ENCODE measurements at places on chromosomes 3 and 15.

GRCh38 chr3:43024181-43024885 lies 45.2 kb downstream of the GASK1A start:
- no peak for DNase-seq

DNA sequence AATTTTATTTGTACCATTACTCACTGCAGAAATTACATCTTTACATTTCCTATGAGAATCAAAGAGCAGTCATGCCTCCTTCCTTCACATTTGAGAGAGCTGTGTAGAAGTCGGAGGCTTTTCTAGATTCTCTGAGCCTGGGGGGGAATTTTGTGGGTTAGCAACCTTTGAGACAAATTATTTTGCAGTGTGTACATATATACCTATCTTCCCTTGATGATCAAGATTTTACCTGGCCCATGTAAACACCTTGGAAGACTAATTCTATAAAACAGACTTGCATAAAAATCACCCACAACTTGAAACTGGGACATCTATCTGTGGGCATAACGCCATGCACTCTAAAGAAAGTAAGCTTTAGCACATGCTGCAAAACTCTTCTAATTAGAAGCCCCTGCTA lies 491.5 kb upstream of the MDFIC2 start:
- no peak for DNase-seq

GRCh38 chr15:47727676-47728075 lies 10.4 kb downstream of the SEMA6D start:
- DNase-seq = no peak

DNA sequence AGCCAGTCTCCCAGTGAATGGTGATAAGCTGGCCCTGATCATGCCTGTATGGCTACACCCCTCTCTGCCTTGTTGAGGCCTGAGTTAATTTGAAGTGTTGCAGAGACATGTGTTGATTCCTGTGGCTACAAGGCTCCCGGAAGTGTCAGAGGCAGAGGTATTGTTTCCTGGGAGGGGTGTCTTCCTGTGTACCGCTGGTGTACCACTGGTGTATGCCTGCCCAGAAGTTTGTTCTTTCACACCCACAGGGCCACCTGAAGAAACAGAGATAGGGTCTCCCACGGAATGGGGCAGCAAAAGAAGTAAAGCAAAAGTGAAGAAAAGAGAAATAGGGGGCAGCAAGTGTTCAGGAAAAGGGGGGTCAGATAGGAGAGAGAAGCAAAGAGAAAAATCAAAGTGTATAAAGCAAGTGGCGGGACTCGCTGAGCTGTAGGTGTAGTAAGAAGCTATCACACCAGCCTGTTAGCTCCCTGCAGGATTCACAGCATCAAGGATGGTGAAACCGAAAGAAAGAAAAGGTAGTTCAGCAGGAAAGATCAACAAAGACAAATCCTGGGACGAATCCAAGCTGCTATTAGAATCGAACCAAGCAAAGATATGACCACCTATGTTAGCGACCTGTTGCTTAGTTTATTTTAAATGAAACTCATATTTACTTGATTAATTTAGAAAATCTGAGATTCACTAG lies 36.6 kb upstream of the CD47 start:
- no peak for DNase-seq

DNA sequence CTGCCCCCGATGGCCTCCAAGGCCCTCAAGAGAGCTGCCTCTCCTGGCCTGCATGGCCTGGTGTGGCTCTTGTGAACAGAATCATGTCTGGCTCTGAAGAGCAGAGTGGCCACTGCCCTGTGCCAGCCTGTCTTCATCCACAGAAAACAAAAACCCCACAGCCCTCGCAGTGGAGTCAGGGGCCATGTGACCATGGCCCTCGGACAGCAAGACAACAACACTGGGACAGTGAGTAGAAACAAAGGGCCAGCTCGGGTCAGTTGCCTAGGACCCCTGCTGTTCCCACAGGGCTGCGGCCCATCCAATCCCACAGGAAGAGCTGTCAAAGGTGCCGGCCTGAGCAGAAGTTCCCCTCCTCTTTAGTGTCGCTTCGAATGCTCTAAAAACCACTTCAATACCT lies 72.5 kb downstream of the UMPS start:
- DNase-seq = no peak

DNA sequence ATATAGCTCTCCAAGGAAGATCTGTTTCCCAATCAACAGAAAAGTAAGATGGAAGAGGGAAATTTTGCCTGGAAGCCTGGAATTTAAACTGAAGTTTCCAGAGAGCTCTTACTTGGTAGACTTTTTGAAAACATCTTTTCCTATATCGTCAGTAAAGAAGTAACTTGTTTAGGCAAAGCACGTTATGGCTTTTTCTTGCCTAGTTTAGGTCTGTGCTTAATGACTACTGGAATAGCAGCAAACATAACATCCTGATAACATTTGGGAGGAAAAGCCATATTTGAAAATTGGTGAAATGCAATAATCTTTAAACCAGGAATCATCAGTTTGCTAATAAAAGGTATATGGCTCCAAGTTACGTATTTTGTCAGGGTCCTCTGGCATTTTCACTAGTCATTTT lies 160.4 kb upstream of the CGNL1 start:
- no peak for DNase-seq

DNA sequence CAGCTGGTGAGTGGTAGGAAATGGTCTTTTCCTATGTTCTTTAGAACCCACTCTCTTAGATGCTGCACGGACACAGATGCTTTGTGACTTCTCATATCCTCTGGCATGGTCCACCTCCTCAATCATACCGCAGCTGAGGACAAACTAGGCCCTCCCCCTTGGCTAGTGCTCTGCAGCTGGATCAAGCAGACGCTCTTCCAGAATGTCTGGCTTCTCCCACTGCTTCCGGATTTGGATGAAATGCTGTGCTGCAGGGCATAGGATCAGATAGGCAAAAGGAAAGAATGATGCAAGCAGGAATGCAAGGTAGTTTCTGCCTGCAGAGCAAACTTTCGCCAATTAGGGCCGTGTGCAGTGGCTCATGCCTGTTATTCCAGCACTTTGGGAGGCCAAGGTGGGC lies 75.7 kb upstream of the SLC4A7 start:
- DNase-seq = peak; percentile 12

- DNase-seq = no peak
Measured at GRCh38 chr3:152738656-152739055, 96.3 kb upstream of the P2RY1 start.

DNA sequence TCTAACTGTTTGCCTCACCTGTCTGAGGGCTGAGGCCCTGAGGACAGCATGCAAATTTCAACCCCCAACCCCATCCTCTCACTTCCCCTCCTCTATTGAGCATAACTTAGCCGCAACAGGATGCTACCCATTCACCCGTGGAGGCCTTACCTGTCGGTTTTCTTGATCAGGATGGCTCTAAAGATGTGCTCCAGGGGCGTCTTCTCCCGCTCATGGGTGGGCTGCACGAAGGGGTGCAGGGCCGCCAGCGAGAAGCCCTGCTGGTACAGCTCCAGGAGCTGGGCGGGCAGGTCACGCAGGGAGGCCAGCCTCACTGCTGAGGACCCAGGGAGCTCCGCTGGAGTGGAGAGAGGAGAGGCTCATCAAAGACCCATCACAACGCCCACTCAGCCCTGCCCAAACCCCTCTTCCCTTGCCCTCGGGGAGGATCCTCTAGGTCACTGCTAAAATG lies 79.8 kb downstream of the RFTN1 start:
- no peak for DNase-seq

GRCh38 chr15:71716990-71717389 lies 93.4 kb upstream of the NR2E3 start:
- no peak for DNase-seq

DNA sequence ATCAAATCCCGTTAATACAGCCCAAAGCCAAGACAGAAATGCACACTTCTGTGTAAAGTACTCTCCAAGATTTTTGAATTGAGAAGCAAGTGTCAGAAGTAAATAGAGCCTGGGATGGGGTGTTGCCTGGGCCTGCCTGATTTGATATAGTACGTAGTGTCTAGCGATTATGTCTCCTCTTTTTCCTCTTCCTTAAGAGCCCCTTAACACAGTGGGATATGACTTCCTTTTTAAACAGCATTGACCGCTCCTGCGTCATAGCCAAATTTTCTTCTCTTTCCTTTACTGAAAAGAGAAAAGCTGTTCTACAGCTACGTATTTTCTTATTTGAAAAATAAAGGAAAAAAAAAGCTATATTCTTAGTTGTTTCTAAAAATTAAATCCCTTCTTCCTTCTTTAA lies 97.7 kb downstream of the PLCL2 start:
- DNase-seq = no peak

Measured in SK-N-DZ (cell line).